ENCODE measurements at places on chromosomes 1 and 21.

- DNase-seq = no peak
Measured at GRCh38 chr1:93352376-93352775, 6.7 kb downstream of the DR1 start.

DNA sequence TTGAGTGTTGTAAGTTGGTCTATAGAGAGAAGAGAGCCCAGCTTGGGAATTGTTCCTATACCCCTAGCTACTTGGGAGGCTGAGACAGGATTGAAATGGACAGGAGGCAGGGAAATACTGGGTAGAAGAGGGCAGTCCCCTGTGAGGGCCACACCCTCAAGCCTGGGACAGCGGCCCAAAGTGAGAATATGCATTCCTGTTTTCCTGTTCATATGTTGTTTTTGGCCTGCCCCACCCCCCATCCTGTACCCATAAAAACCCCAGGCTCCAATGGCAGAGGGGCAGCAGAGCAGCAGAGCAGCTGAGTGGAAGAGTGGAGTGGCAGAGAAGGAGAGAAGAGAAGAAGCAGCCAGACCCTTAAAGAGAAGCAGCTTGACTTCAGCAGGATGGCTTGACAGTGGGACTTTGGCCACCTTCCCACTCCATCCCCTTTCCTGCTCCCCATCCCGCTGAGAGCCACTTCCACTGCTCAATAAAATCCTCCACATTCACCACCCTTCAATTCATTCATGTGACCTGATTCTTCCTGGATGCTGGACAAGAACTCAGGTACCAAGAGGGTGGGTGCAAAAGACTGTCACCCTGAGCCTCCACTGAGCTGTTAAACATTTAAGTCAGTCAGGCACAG lies 70.6 kb upstream of the PUM1 start:
- DNase-seq = no peak

- DNase-seq = no peak
Measured at GRCh38 chr1:59411147-59411546, 114.3 kb downstream of the FGGY start.

DNA sequence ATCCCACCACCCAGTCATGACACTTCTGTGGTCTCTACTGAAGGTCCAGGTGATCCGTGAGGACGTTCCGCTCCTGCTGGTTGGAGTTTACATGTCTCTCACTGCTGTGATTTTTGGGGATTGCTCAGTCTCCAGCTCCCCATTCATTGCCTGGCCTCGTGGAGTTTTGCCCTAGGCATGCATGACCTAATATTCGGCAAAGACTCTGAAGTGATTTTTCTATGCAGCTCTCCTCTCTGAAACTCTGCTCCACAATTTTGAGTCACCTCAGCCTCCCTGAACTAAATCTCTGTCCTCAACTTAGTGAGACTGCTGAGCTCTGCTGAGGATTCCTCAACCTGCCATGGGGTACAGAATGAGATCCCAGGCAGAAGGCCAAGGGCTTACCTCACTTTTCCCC lies 174.4 kb upstream of the FGGY start:
- DNase-seq = no peak
